ENCODE measurements at places on chromosomes 4 and X. TPM values are rescaled to one million over a fixed set of nuclear protein-coding genes. Genes with fewer than 3 reads are reported as not detected.

DNA sequence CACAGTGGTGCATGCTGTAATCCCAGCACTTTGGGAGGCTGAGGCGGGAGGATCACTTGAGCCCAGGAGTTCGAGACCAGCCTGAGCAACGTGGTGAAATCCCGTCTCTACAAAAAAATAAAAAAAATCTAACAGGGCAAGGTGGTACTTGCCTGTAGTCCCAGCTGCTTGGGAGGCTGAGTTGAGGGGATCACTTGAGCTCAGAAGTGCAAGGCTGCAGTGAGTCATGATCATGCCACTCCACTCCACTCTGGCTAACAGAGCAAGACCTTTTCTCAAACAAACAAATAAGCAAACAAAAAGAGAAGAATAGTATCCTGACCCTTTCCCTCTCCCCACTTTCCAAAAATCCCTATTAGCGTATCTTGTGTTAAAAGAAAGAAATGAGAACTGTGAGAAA, 52.7 kb downstream of the NPY1R start:
- no peak for DNase-seq

SULT1B1 gene
- total RNA-seq = 0.10 TPM

DNA sequence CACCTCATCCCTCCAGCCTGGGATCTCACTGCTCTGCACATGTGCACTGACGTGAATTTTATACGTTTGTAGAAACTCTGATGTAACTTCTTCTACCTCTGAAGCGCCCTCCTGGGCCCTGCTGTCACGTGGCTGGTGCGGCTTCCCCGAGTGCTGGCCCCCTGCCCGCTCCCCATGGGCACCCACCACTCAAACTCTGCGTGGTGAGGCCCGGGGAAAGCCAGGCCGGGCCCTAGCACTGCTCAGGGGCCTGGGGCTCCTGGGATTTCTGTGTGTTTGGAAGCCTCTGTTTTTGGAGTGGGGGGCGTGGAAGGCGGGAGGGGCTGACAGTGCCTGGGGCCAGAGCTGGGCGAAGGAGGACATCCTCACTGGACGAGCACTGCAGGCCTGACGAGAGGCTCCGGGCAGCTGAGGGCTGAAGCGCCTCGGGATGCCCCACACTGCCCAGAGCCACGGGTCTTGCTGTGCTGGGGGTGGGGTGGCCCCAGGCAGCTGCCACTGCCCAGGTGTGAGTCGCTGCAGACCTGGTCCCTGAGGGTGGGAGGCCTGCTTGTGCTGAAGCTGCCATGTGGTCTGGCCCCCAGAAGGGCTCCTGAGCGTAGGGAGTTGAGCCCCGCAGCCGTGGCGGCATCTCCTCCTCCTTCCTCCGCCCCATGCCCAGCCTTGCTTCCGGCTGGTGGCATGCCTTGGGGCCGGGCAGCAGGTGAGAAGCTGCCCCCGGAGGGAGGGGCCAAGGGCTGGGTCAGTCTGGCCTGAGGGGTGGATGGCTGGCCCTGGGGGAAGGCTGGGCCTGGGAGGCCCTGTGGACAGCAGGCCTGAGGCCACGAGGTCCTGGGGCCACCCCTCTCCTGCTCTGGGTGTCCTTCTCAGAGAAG, 7.7 kb downstream of the NAT8L start:
- no peak for DNase-seq

- DNase-seq = no peak
Measured at GRCh38 chr4:133598779-133599178, 449.7 kb downstream of the PCDH10 start.

GRCh38 chrX:1443496-1444075, 9.1 kb downstream of the ASMTL start:
- DNase-seq = no peak

- peak; percentile 3 for DNase-seq
Measured at GRCh38 chr4:69800599-69800998, 40.2 kb upstream of the SULT1B1 start.

TENM3 gene
- 87.7 TPM for total RNA-seq

- DNase-seq = no peak
Measured at GRCh38 chr4:24578364-24578763, 6.0 kb downstream of the DHX15 start.

DNA sequence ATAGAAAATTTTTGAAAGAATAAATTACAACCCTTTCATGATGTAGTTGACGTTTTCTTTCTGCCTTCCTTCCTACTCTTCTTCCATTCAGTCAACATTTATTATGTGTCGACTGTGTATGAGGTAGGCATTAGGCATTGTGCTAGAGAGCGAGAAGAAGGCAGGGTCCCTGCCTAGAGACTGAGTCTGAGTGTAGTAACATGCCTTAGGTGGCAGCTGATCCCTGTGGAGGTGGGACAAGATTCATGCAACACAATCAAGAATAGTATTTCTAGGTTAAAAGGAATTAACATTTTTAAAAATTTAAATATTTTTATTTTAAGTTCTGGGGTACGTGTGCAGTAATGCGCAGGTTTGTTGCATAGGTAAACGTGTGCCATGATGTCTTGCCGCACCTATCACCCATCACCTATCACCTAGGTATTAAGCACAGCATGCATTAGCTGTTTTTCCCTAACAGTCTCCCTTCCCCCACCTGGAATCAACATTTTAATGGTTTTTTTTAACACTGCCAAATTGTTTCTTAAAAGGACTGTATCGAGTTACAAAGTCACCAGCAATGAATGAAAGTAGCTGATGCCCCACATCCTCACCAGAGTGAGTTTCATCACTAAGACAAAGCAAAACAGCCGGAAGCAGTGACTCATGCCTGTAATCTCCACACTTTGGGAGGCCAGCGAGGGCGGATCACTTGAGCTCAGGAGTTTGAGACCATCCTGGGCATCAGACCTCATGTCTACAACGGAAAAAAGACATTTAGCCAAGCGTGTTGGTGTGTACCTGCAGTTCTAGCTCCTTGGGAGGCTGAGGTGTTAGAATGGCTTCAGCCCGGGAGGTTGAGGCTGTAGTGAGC, 84.0 kb downstream of the WWC2 start:
- DNase-seq = peak; percentile 93

All from A172 (cell line).